Activated CD4-positive, CD25-positive, alpha-beta regulatory T cell (primary cell): ENCODE measurements at places on chromosomes 6 and 20.

DNA sequence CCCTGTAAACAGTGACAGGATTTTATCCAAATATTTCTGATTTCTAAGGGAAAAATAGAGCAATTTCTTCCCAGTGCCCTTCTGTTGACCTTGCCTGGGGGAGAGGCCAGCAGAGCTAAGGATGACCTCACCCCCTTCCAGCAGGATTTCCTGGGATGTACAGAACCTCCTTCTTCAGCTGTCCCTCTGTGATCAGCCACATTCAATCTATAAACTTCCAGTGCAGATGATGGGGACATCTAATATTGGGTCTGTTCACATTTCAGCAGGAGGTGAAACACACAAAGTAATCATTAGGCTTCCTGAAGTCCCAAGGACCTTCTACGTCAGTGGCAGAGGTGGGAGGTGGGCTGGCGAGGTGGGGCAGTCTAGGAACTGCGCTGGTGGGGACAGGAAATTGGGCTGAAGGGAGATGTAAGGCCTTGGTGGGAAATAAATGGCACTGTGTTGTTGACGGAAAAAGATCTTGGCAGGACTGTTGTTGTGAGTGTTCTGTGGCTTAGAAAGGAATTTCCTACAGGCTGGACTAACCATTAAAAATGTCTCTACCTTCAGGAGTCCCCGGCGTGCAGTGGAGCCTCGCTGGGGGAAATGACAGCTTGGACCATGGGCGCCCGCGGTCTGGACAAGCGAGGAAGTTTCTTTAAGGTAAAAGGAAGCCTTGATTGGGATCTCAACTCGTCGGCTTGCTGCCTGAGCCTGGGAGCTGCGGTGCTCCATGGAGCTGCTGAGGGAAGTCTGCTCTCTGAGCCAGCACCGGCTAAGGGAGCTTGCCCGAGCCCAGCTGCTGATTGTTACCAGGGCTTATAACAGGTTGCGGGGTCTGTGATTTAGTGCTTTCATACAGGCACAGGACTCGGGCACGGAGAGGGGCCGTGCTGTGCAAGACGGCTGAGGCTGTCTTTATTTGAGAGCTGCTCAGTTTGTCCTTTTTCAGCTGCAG is 127.9 kb upstream of the NAA20 start:
- DNase-seq, result no peak

- DNase-seq, result no peak
These were observed 211.7 kb upstream of the PRND start for GRCh38 chr20:4509825-4510522.

DNA sequence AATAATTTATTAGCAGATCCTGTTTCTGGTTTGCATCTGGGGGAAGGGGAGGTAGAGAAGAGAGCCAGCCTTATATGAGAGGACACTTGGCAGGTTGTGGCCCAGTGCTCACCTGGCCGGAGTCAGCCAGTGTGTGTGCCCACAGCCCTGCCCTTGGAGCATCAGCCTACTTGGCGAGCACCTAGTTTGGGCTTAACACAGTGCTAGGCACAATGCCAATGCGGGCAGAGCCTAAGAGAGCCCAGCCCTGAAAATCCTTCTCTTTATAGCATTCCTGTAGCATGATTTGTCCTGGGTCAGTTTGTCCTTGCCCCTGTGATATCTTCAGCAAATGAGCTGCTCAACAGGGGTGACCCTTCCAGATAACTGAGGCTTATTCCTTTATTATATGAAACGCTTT is 73.0 kb downstream of the SLX4IP start:
- no peak for DNase-seq

DNA sequence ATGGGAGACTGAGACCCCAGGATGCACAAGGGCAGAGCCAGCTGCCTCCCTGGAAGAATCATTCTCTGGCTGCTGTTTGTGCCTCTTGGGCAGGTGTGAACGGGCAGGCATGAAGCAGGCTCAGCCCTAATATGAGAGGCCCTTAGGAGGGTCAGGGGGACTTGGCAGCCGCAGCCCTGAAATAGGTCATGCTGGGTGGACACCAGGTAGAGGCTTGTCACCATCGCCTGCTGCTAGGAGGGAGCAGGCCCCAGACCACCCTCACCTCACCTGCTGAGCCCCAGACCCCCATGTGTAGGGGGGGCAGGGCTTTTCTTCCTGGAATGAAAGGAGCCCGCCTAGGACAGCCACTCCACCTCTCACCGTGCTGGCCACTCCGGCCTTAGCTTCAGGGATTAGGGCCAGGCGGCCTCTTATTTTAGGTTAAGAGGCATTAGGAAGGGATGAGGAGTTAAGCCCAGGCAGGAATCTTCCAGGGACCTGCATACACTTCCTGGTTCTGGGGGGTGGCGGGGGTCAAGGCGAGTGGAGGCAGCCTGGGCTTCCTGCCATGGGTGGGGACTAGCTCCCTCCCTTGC is 92.4 kb downstream of the ASXL1 start:
- DNase-seq, result no peak

DNA sequence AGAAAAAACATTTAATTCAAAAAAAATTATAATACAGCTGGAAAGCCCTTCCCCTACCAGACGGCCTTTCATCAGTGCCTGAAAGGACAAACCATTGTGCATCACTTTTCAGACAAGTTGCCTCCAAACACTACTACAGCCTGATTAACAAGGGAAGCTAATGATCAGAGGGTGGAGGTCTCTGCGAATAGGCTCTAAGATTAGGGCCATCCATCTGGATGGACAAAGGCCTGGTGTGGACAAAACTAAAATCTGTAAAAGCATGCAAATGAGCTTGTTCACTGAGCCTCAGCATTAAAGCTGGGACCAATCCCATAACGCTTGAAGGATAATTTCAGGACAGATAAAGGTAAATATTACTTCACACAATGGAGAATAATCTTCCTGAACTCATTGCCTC is 228.7 kb upstream of the PLN start:
- no peak for DNase-seq
